ENCODE measurements at places on chromosomes 7 and 10.

GRCh38 chr10:108445746-108446145, 1281.2 kb upstream of the SORCS1 start:
- no peak for DNase-seq

- DNase-seq, result peak; percentile 12
These were observed 175.4 kb downstream of the AUTS2 start for GRCh38 chr7:69773535-69774225.

DNA sequence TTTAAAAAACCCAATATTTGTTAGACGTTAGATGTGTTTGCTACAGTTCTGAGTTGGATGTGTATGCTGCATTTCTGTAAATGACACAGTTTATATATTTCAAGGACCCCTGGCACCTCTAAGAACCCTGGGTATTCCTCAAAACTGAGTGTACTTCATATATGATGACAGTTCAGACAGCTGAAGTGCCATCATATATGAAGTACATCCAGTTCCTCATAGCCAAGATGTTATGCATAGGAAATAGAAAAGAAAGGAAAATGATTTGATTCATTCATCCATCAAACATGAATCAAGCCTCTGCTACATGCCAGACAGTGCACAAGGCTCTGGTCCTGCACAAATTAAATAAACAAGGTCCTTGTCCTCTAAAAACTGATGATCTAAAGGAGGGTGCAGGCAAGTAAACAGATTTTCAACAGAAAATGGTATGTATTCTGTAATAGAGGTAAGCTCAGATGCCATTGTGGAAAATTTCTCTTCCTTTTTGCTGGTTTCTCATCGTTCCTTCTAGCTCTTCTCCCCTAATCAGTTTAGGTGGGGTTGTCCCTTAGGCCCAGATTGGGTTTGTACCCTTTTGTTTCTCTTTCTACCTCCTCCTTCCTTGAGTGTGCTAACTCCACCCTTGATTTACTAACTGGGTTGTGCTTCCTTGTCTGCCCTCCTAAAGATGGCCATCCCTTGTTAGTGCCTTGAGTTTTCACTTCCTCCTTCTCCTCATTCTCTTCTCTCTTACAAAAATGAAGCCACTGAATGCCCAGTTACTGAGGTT, 25.3 kb upstream of the SMIM30 start:
- no peak for DNase-seq

- peak; percentile 42 for DNase-seq
These were observed 31.8 kb downstream of the AP3M1 start for GRCh38 chr10:74118804-74119203.

- no peak for DNase-seq
These were observed 20.0 kb downstream of the COPG2 start for GRCh38 chr7:130648580-130648979.

Measured in Caki2 (cell line).